ENCODE measurements at places on chromosomes 4 and X.

DNA sequence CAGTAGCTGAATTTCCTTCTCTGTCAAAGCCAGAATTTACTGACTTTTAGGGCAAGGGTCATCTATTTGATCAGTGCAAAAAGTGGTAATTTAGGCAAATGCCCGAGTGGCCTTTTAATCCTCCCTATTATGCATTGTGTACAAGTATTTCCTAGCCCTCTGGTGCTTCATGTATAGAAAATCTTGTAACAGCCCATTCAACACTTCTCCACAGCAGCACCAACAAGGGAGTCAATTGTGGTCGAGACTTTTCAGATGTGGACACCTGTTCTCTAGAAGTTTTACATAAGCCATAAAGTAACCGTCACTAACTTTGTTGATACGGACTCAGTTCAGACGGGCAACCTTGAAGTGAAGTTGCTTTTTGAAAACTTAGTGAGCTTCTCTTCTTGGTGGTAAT is 50.9 kb upstream of the FHDC1 start:
- DNase-seq: no peak

DNA sequence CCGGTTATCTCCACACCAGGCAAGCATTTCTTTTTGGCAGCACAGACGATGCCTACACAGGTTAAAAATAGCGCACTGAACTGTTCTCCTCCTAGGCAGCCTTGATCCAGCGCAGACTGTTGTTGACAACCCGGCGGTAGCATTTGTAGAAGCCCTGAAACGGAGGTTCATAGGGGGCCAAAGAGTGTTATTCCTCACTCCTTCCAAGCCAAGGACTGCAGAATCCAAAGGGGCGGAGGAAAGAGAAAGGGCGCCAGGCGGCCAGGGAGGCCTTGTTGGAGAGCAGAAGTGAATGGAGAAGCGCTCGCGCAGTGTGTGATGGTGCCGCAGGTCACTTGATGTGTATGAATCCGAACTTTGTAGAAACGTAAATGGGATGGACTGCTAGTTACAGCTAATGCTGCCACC is 82.7 kb downstream of the TENM3 start:
- no peak for DNase-seq

- no peak for DNase-seq
Observed at GRCh38 chrX:103919270-103919637, 43.2 kb upstream of the TMSB15B start.

GRCh38 chrX:10106806-10107205 is 50.0 kb upstream of the CLCN4 start:
- DNase-seq: no peak

DNA sequence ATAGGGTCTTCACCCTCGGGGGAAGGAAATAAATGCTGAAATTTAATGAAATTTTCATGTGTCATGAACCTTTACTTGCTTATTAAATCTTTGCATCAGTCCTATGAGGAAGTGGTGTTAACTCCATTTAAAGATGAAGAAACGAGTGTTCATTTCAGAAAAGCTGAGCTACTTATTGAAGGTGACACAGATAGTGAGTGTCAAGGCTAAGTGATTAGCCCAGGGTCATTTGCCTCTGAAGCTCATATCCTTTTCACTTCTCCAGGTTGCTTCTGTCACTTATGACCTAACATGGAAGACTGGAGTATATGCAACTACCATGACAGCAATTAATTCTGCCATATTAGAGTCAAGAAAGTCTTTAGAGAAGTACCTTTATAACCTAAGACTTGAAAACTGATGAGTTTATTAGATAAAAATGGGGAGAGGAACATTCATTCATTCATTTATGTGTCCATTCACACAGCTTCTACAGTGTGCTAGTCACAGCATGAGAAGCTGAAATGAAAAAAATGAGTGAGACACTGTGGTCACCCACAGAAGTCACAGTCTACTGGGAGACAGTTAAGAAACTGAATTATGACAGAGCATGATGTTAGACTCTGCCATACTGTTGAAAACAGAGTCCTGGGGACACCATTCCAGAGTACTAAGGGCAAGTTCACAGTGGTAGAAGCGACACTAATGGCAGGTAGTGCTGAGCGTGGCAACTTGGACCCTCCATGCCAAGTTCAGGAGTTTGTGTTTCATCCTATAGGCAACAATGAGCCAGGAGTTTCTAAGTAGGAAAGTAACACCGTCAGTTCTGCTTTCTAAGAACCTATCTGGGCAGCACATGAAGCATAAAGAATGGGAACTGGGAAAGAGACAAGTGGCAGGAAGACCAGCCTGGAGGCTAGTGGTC is 21.3 kb downstream of the ALPK1 start:
- no peak for DNase-seq

DNA sequence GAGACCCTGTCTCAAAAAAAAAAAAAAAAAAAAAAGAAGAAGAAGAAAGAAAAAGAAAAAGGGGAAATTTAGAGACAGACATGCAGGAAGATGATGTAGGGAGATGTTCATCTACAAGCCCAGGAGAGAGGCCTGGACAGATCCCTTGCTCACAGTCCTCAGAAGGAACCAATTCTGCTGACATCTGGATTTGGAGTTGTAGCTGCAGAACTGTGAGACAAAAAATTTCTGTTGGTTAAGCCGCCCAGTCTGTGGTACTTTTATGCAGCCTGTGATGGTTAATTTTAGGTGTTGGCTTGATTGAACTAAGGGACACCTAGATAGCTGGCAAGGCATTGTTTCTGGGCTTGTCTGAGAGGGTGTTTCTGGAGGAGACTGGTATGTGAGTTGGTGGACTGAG is 10.1 kb upstream of the STIM2 start:
- no peak for DNase-seq

DNA sequence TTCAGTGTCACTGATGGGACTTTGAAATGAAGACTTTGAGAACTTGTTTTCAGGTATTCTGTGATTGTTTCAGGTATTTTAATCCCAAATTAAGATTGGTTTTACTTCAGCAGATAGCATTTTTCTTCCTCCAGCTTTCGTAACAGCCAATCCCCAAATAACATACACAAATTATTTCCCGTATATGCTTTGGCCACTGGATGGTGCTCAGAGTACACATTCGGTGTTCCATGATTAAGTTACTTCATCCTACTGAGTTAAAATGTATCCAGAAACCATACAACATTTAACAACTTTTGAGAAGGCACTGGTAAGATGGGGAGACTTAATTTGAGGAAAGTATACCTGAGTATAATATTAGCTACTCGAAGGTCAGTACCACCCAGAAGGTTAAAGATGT is 233.4 kb upstream of the FAM47A start:
- DNase-seq: no peak

- no peak for DNase-seq
Observed at GRCh38 chr4:176805155-176805554, 12.4 kb upstream of the VEGFC start.

GRCh38 chrX:66760651-66761050 is 121.8 kb upstream of the EDA2R start:
- no peak for DNase-seq

GRCh38 chrX:54695816-54696487 is 102.1 kb downstream of the ITIH6 start:
- no peak for DNase-seq

GRCh38 chr4:159937595-159937994 is 834.7 kb downstream of the RAPGEF2 start:
- DNase-seq: no peak

DNA sequence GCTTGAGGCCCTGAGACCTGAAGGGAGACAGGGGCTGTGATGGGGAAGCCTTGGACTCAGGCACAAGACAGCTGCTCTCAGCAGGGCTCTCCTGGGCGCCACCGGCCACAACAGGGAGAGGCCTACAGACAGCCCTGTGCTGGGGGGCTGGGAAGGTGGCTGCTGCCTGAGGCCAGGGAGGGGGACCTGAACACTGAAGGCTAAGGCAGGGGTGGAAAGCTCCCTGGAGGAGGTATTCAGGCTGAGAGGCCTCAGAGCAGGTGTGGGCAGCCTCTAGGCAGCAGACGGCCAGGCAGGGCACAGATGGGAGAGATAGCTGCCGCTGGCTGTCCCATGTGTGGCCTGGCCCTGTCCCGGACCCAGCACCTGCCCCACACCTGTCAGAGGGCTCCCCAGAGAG is 33.0 kb downstream of the TACC3 start:
- no peak for DNase-seq

DNA sequence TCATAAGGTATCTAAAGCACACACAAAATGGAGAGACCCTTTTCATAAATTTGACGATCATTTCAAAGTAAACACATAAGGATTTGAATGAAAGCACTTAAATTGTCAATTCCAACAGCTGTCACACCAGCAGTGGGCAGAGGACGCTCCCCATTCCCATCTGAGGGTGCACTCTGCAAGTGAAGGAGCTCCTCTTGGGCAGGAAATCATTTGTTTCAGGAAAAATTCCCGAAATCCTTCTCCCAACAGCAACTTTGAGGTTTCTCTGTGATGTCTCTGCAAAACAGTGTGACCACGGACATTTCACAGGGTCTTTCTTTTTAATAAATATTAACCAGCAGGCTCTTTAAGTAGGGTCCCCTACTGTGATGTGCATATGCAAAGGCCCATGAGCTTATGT is 111.0 kb downstream of the EPHA5 start:
- DNase-seq: no peak

- no peak for DNase-seq
Observed at GRCh38 chr4:36230534-36230933, 13.8 kb downstream of the ARAP2 start.

DNA sequence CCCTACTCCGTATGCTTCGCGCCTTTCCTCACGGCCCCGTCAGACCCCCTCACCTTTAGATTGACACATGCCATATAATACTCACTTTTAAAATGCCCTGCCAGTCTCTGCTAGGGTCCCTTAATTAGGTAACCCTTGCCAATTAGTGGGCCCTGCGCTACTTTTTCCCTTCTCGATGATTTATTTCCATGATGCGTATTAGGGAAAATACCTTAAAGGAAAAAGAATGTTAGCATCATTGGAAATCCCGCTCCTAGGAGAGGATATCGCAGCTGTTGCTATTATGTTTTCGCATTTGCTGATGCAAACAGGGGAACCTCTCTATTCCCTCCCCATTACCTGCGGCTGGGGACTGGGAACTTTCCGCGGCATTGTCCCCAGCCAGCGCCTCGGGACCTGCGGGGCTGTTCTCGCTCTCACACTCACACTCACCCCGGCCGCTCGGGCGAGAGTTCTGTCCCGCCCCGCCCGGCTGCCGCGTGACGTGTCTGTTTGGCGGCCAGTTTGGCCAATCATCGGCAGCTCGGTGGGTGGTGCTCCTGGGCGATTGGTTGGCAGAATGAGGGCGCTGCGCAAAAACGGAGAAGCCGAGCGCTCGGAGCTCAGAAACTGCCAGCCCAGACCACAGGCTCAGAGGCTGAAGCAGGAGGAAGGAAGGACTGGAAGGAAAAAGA is at the start of gene PCDH10:
Gene PCDH10 (plus strand): TSS at position 605 of the 674 bp plus-strand sequence. CDS start 847 bp downstream, outside the sequence.
- DNase-seq: peak; percentile 97

GRCh38 chrX:155745792-155746191 is 133.0 kb upstream of the TMLHE start:
- no peak for DNase-seq

DNA sequence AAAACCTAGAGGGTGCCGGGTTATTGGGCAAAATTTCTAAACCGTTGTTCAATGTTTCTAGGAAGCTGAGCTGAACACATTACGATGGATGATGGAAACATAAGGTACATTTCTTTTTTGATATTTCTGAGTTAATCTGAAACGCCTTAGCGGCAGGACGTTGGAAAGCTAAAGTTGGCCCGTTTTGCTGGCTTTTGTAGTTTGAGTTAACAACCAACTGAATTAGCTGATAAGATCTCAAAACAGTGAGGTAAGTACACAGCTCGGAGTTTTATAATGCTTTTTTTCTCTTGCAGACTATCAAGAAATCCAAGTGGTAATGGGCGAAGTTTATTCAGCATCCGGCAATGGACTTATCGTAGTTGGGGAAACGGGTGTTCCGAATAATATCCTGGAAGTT is 73.5 kb downstream of the PRSS12 start:
- no peak for DNase-seq

DNA sequence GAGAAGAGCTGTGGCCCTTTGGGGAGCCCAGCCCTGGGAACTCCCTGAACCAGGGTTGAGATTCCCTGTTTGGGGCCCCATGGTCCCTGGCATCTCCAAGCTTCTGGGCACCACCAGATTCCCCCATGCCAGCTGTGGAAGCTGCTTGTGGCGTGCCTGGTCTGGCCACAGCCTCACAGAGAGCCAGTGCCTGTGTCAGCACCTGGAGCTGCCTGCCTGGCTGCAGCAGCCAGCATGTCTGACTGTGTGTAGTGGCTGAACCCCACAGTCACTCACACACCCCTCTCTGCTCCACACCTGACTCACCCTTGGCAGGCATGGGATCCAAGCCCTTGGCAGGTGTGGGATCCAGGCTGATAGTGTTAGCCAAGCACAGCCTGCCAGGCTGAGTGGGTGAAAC is 97.2 kb upstream of the GALNTL6 start:
- no peak for DNase-seq

GRCh38 chr4:7596918-7597606 is 162.3 kb upstream of the PSAPL1 start:
- DNase-seq: no peak

DNA sequence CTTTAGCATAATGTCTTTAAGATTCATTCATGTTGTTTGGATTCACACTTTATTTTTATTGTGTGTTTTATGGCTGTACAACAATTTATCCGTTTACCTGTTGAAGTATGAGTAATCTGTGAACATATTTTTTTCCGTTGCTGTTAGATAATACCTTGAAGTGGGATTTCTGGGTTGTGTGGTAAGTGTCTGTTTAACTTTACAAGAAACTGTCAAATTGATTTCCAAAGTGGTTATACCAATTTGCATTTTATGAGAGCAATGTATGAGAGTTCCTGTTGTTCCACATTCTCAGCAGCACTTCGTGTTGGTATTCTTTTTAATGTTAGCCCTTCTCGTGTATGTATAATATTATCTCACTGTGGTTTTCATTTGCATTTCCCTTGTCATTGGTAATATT is 53.6 kb downstream of the USP53 start:
- DNase-seq: no peak

DNA sequence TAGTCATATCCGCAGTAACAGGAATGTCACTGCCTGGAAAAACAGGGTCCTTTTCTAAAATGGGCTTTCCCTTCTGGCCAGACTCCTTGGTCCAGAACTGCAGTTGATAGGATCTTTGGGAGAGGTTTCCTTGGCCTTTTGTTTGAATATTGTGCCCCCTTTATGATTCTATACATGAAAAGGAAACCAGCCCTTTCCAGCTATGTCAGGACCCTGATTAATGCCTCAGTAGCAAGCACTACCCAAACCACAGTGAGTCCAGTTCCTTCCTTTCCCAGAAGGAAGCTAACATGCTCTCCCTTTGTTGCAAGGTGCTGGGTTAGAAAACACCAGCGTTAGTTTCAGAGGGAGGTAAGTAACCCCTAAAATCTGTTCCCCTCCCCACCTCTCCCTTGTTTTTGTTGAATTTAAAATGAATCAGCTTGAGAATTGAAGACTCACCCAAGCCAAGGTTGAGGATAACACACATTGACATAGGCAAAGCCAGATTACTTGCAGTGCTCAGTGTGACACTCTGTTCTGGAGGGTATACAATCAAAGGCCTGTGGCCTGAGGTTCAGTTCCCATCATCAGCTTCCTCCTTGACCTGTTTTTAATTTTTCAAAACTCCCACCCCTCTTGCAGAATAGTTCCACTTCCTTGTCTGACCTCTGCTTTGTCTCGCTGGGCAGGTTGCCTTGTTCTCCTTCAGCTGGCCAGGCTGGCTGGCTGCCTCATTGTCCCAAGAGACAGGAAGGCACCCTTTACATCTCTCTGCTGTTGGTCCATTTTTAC is 87.6 kb upstream of the PLAC1 start:
- no peak for DNase-seq
